Right cardiac atrium (tissue), 5 donors: ENCODE measurements at places on chromosomes 5 and 9.

DNA sequence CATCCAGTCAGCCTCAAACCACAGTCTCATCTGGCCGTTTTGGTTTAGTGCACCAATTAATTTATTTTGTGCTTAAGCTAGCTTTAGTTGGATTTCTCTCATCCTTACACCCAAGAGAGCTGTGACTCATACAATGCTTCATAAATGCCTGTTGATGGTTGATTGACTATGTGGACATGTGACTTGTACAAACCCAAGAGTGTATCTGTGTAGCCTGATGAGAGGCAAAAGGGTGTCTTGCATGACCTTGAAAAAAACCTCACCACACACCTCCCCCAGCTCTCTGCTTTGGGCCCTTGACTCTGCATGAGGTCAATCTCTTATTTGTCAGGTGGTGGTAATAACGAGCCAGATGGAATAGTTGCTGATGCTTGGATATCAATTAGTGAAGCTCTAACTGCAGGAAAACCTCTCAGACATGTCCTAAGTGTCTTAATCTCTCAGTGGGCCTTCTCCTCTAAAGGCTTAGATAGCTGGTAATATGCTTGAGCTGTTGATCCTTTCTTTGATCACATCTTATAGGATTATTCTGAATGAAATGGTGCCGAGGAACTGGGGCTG, 10.6 kb upstream of the GLRA1 start:
- no peak for DNase-seq

DNA sequence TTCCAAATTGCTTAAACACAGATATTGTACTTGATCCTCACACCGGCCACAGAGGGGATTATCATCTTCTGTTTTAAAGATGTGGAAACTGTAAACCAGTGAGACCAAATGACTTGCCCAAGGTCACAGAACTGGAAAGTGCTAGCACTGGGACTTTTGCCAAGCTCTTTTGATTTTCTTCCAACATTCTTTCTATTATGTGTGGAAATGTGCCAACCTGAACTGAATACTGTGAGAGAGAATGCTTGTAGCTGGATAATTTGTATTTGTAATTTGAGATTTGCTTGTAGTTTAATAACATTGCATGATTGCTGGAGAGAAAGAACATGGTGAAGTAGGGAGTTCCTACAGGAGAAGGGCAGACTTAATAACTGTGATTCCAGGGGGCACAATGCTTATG, 977.9 kb upstream of the NUDT12 start:
- DNase-seq = no peak

- peak; percentile 71 for DNase-seq
These were observed 52.6 kb upstream of the ARAP3 start for GRCh38 chr5:141734501-141735229.

- DNase-seq = no peak
These were observed 14.7 kb upstream of the ARRDC3 start for GRCh38 chr5:91397791-91398190.

DNA sequence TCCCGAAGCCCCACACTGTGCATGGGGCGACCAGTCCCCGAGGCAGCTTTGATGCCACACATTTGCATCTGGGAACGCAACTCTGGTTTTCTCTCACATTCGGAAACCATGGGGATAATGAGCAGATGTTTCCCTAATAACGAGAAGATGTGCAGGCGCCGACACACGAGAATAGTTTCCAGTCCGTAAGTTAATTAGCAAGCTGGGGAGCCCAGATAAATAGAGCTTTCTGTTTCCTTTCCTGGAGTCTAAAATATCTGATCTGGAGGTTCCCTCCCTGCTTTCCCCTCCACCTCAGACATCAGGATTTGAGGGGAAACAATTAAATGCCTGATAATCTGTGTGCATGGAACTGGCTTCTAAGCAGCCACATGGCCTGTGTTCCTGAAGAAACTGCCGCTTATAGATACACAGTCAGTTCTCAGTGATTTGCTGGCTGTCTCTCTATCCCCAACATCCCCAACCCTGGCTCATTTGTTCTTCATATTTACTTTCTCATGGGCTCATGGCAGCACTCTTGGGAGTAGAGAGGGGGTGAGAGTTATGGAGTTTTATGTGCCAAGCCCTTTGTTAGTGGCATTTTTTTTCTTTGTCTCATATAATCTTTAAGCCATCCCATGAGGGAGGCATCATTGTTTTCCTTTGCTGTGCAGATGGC, 62.8 kb downstream of the PDZD2 start:
- DNase-seq = no peak

- DNase-seq = no peak
These were observed 395.0 kb upstream of the SMARCA2 start for GRCh38 chr9:1619915-1620710.

DNA sequence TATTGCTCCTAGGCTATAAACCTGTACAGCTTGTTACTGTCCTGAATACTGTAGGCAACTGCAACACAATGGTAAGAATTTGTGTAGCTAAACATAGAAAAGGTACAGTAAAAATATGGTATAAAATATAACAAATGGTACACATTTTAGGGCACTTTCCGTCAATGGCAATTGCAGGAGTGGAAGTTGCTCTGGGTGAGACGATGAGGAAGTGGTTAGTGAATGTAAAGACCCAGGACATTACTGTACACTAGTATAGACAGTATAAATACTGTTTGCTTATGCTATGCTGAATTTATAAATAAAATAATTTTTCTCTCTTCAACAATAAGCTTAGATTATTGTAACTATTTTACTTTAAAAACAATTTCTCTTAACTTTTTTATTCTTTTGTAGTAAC, 15.6 kb upstream of the ADRB2 start:
- DNase-seq = no peak

DNA sequence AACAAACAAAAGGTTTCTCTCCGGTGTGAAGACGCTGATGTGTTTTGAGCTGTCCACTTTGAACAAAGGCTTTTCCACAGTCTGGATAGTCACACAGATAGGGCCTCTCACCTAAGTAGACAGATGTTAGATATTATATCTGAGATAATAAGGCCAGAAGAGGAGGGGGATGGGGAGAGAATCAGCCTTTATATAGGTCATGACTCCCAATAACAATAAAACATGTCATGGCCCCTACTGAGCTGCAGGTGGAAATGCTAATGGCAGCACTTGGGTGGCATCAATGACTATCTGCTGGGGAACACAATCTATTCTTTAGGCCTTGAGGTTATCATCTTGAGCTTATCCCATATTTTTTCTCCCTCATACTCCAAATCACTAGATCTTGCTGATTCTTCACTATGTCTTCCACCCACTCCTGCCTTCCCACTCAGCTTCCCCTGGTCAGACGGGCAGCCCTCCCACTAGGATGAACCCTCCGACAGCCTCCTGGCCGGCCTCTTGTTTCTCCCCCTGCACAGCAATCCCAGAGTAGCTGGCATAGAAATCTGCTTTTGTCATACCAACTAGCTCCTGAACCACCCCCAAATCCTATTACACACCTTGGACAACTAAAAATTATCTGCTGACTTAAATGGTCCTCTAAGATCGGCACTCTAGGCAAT, 11.5 kb upstream of the SLC35D2 start:
- DNase-seq = no peak

- DNase-seq = no peak
These were observed 132.4 kb downstream of the ADAMTS2 start for GRCh38 chr5:179212870-179213269.

DNA sequence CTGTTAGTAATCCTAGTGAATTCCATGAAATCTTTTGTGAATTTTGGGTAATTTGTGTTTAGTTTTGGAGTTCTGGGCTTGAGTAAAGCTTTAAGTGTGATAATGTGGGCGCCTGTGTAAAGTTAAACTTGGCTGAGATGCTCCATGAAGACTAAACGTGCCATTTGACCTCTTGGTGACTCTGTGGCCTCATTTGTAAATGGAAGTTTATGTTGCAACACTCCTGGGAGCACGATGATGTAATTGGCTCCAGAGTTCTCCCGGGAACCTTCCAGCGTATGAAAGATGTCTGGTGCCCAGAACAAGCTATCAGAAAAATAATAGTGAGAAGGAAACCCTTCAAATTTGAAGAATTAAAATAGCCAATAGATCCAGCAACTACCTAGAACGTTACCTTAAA, 981.2 kb downstream of the TLE4 start:
- peak; percentile 51 for DNase-seq

GRCh38 chr5:88480245-88480644, 211.6 kb upstream of the TMEM161B start:
- DNase-seq = no peak

DNA sequence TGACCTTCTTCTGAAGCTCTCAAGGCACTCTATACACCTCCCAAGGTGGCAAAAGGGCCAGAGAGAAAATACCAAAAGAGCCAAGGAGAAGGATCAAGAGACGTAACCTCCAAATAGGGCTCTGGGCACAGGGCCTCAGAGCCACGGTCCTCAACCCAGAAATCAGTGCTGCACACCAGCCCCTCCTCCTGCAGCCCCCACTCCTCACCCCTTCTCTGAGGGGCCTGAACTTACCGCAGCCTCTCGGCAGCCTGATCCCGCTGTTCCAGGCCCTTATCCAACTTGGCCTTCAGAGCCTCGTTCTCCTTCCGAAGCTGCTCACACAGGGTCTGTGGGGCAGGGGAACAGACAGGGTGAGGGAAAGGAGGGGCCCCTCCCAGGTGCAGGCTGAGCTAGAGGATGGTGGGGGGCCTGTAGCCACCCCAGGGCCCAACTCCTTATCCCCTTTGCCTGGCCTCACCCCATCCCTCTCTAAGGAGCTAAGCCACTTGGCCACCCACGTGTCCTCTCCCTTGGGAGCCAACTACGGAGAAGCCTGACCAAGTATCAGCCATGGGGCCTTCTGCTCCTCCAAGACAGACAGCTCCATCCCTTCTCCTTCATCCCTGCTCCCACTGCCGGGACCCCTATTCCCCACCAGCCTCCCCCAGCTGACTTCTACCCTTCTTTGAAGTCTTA, 28.8 kb downstream of the TNIP1 start:
- no peak for DNase-seq

GRCh38 chr5:107570805-107571531, 99.8 kb downstream of the EFNA5 start:
- DNase-seq = no peak

DNA sequence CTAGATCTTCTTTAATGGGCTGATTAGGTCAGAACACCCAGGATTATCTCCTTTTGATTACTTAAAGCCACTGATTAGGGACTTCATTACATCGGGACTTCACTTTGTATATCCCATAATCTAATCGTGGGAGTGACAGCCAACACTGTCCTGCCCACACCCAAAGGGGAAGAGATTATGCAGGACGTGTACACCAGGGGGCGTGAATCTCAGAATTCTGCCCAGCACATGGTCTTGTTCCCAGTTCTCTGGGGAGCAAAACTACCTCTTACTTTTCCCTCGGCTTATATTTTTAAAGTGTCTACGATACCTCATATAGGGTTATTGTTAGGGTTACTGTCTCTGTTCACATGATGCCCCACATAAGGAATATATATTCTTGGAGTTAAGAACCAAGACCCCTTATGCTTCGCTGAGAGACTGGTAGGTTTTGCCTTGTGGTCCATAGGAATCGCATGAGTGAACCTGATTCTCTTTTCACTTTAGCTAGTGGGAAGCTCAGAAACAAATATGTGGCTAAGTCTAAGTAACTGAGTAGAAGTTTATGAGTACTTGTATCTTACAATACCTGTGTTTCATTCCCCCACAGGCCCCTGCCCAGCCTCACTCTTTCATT, 192.7 kb downstream of the GNA14 start:
- DNase-seq = no peak

GRCh38 chr5:34487159-34487879, 168.8 kb upstream of the RAI14 start:
- no peak for DNase-seq

- DNase-seq = peak; percentile 63
These were observed 16.5 kb downstream of the ASS1 start for GRCh38 chr9:130461218-130461630.

DNA sequence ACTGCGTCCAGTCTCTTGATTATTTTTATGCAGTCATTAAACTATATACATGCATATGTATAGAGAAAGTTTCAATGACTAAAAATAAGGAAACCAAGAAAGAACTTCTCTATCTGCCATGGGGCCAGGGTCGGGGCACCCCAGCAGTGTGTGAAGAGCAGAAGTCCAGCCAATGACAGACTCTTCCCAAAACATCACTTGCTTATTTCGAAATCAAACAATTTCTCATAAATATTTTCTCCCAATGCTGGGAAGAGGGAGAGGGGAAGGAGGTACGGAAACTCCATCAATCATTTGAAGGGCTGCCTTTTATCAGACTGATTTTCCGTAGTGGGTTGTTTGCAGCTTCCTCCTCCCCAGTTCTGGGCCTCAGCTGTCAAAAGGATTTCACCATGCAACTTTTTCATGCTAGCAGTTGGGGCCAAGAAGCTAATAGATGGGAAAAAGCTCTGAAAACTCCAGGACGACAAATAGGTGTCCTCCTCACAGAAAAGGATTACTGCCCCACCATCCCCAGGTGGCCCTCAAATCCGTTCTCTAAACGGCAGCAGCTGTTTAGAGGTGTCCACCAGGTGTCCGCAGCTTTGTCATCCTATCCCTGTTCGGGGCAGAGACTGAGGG, 617 bp upstream of the FPGS start:
- DNase-seq = no peak

GRCh38 chr5:27479859-27480258, 441.5 kb upstream of the CDH9 start:
- no peak for DNase-seq

DNA sequence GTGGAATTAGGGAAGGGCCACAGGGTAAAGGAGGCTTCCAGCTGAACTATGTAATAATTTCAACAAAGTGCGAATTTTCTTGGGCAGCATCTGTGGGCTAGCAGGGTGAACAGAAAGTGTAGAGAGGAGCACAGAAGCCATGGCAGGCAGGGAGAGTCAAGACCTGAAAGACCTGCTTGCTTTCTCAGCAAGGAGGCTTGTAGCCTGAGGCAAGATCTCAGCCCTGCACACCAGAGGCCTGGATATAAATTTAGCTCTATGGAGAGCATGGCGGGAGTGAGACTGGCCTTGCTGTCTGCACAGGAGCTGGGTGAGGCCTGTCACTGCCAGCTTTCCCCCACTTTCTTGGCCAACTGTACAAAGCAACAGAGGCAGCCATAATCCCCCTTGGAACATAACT, 32.1 kb upstream of the SH3TC2 start:
- no peak for DNase-seq

GRCh38 chr9:136499071-136499934, 16.5 kb upstream of the SEC16A start:
- no peak for DNase-seq

- DNase-seq = no peak
These were observed 149.0 kb downstream of the PHF2 start for GRCh38 chr9:93725382-93725781.

- peak; percentile 17 for DNase-seq
These were observed 566.8 kb upstream of the PTGER4 start for GRCh38 chr5:40112875-40113274.

GRCh38 chr5:123035918-123036390, 571 bp downstream of the PPIC start:
- peak; percentile 65 for DNase-seq
